ENCODE measurements at places on chromosomes 13 and 19. TPM values are rescaled to one million over a fixed set of nuclear protein-coding genes. Genes with fewer than 3 reads are reported as not detected.

The PRSS57 gene
- total RNA-seq: not detected

The SSC5D gene
- 0.57 TPM for total RNA-seq

The PCSK4 gene
- 1.6 TPM for total RNA-seq

The KIR3DL1 gene
- total RNA-seq: not detected

The CEACAM6 gene
- not detected for total RNA-seq

The ZNF382 gene
- total RNA-seq: 7.5 TPM

The IRGC gene
- not detected for total RNA-seq

The TNFSF9 gene
- total RNA-seq: 1.1 TPM

The WDR87 gene
- total RNA-seq: not detected

The ZNRF4 gene
- total RNA-seq: not detected

The CAMSAP3 gene
- not detected for total RNA-seq

The C5AR2 gene
- not detected for total RNA-seq

The FEM1A gene
- 19.3 TPM for total RNA-seq

The ZNF256 gene
- 6.3 TPM for total RNA-seq

The PABPC3 gene
- total RNA-seq: 0.10 TPM

The MTUS2 gene
- not detected for total RNA-seq

The MIA gene
- total RNA-seq: not detected

The SMIM44 gene
- not detected for total RNA-seq

The SGCG gene
- total RNA-seq: not detected

The POLRMT gene
- total RNA-seq: 32.5 TPM

The SH2D3A gene
- total RNA-seq: 2.9 TPM

The MZT1 gene
- total RNA-seq: 15.0 TPM

The HCN2 gene
- 1.6 TPM for total RNA-seq

The FGF9 gene
- total RNA-seq: not detected

The CGB8 gene
- not detected for total RNA-seq

The KCNJ14 gene
- total RNA-seq: 0.76 TPM

The SELENOV gene
- total RNA-seq: not detected

The KIR2DL4 gene
- total RNA-seq: not detected

The PRTN3 gene
- not detected for total RNA-seq

The TMEM190 gene
- not detected for total RNA-seq

The DAPK3 gene
- 198 TPM for total RNA-seq

The CD37 gene
- total RNA-seq: not detected

The COX6B2 gene
- not detected for total RNA-seq

The SPTBN4 gene
- total RNA-seq: not detected

The NXNL1 gene
- not detected for total RNA-seq

The LGALS14 gene
- total RNA-seq: not detected

The SPIB gene
- total RNA-seq: not detected

The N4BP2L1 gene
- 1.6 TPM for total RNA-seq

The RXFP2 gene
- not detected for total RNA-seq

The CEACAM7 gene
- total RNA-seq: not detected

The STOML3 gene
- not detected for total RNA-seq

The KIR3DL2 gene
- total RNA-seq: not detected

The PGLYRP1 gene
- not detected for total RNA-seq

The KCNRG gene
- 4.8 TPM for total RNA-seq

The LSM7 gene
- total RNA-seq: 127 TPM

The SLC25A23 gene
- 32.3 TPM for total RNA-seq

The RNF225 gene
- 0.67 TPM for total RNA-seq

The ZNF558 gene
- 5.4 TPM for total RNA-seq

The AKAP8L gene
- 67.3 TPM for total RNA-seq

The PALM3 gene
- not detected for total RNA-seq

The SIAH3 gene
- total RNA-seq: not detected

The BORA gene
- 13.8 TPM for total RNA-seq

The CDC42EP5 gene
- total RNA-seq: 109 TPM

The LGI4 gene
- 0.10 TPM for total RNA-seq

The NCR1 gene
- total RNA-seq: not detected

The ZNF304 gene
- 9.0 TPM for total RNA-seq

The ZNF177 gene
- total RNA-seq: 1.3 TPM

The CEBPA gene
- 0.19 TPM for total RNA-seq

The ZNF254 gene
- 24.3 TPM for total RNA-seq

Data from vein endothelial cell (primary cell).